ENCODE measurements at places on chromosomes 7 and 10.

GRCh38 chr7:148485618-148486017, 104.9 kb upstream of the C7orf33 start:
- H3K4me1 ChIP-seq, result no peaks in the 10 kb centered on the region
- no peak overlapping the region for H3K27ac ChIP-seq
- H3K36me3 ChIP-seq, result no peaks in the 10 kb centered on the region
- no peak overlapping the region for H3K4me3 ChIP-seq

DNA sequence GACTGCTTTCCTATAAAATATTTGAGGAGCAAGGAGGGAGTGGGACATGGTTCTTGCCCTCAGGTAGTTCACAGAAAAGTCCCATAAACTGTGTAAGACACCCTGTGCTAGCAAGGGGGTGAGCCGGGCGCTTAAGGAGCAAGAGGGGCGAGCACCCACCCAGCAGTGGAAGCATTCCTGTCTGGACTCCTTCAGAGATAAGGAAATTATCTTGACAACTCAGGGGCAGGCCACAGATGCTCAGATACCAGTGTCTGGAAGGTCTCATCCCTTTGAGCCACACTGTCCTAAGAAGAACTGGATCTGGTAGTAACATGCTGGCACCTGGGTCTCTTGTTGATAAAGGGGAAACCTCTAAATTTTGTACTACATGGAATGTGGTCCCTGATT, 54.1 kb downstream of the DAGLB start:
- H3K27ac ChIP-seq, result peak overlapping the region; percentile 3
- H3K4me3 ChIP-seq, result no peak overlapping the region
- no peaks in the 10 kb centered on the region for H3K27me3 ChIP-seq
- H3K4me1 ChIP-seq, result peaks cover 32% of the 10 kb centered on the region

DNA sequence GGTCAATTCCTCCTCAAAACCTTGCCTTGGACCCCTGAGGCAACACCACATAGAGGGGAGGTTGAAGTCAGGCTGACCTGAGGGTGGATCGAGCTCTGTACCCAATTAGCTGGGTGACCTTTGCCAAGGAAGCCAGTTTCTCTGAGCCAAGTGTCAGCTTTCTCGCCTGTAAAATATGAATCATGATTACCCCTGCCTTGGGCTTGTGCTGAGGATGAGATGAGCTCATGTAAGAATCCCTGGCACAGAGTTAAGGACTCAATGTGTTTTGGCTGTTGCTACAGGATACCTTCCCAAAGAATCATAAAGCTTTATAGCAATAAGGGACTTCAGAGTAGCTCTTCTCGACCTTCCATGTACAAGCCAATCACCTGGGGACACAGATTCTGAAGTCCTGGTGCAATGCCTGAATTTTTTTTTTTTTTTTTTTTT, 43.5 kb upstream of the CACUL1 start:
- H3K27me3 ChIP-seq, result peaks cover 13% of the 10 kb centered on the region
- DNase-seq, result no peak
- H3K4me1 ChIP-seq, result no peaks in the 10 kb centered on the region
- H3K27ac ChIP-seq, result no peak overlapping the region
- H3K4me3 ChIP-seq, result no peak overlapping the region
- H3K36me3 ChIP-seq, result no peaks in the 10 kb centered on the region

- H3K27ac ChIP-seq, result no peak overlapping the region
- no peak overlapping the region for H3K4me3 ChIP-seq
- no peaks in the 10 kb centered on the region for H3K27me3 ChIP-seq
- peaks cover 48% of the 10 kb centered on the region for H3K36me3 ChIP-seq
- no peak for DNase-seq
- H3K4me1 ChIP-seq, result peaks cover 23% of the 10 kb centered on the region
Observed at GRCh38 chr10:17237915-17238444, 9.9 kb downstream of the VIM start.

DNA sequence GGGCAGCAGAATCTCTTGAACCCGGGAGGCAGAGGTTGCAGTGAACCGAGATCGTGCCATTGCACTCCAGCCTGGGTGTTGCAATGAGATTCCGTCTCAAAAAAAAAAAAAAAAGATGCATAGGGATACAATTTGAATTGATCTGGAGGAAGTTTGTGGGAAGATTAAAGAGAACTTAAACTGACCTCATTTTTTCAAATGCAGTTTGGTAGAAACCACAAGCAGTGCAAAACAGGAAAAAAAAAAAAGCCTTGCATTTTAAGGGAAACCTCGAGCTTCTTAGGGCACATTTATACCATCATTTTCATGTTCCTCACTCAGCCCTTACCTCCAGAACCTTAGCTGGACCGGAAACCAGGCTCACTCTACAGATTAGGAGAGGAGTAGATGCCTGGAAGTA, 2.8 kb downstream of the KCTD7 start:
- no peaks in the 10 kb centered on the region for H3K27me3 ChIP-seq
- H3K27ac ChIP-seq, result peak overlapping the region; percentile 84
- H3K36me3 ChIP-seq, result peaks cover 38% of the 10 kb centered on the region
- H3K4me1 ChIP-seq, result peaks cover 43% of the 10 kb centered on the region

DNA sequence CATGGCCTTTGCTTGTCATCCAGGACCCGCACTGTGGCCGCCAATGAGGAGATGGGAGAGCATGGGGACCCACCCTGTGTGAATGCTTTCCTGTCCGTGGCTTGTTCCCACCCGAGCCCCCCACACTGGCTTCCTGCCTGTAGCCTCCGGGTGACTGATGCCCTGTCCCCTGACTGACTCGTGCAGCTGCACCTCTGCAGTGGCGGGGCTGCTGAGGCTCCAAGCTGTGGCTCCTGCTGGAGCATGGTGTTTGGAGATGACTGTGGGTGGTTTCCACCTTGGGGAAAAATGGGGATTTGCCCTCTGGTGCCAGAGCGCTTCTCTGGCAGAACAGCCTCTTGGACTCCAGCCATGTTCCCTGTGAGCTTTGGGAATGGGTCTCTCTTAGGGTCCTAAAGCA, 2.1 kb downstream of the CAMK1D start:
- H3K27me3 ChIP-seq, result peaks cover 57% of the 10 kb centered on the region
- H3K4me1 ChIP-seq, result peaks cover 17% of the 10 kb centered on the region
- H3K27ac ChIP-seq, result no peak overlapping the region
- no peak for DNase-seq

- no peaks in the 10 kb centered on the region for H3K27me3 ChIP-seq
- no peak overlapping the region for H3K27ac ChIP-seq
- no peak overlapping the region for H3K4me3 ChIP-seq
- no peaks in the 10 kb centered on the region for H3K36me3 ChIP-seq
Observed at GRCh38 chr10:52092390-52092789, 221.7 kb upstream of the DKK1 start.

DNA sequence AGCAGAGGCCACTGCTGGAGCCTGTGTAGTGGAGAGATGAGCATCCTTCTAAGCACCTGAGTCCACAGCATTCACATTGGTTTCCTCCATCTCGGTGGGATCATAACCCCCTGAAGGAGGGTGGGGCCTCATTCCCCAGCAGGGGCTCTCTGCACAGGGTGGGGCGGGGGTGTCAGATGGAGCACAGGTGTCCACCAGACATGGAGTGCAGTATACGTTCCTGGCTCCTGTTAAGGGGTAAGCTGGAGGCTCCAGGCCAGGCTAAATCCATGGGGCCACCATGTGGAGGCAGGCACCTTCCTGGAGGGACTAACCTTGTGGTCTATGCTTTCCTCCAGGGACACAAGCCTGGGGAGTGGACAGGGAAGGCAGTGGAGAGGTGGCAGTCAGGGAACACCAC, 252.6 kb downstream of the GRID1 start:
- no peak overlapping the region for H3K4me3 ChIP-seq
- no peak overlapping the region for H3K27ac ChIP-seq

- H3K36me3 ChIP-seq, result no peaks in the 10 kb centered on the region
- H3K27ac ChIP-seq, result no peak overlapping the region
- H3K4me1 ChIP-seq, result no peaks in the 10 kb centered on the region
- H3K27me3 ChIP-seq, result peaks cover 16% of the 10 kb centered on the region
- no peak overlapping the region for H3K4me3 ChIP-seq
Observed at GRCh38 chr7:71133232-71133622, 1.3 kb downstream of the GALNT17 start.

DNA sequence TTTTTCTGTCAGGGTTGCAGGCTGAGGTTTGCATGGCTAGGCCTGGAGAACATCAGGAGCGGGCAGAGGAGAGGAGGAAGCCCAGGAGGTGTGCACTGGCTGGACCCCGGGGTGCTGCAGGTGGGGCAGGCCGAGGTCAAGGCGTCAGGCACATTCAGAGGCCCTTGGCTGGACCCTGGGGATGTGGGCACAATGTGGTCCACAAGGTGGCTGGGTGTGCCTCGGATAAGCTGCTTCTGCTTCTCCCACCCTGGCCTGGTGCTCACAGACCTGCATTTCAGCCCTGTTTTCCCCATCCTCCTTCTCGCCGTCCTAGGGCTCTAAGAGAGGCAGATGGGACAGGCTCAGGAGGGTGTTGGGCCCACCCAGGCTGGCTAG, 108.2 kb downstream of the ADCY1 start:
- no peaks in the 10 kb centered on the region for H3K4me1 ChIP-seq
- H3K27me3 ChIP-seq, result no peaks in the 10 kb centered on the region
- H3K27ac ChIP-seq, result no peak overlapping the region
- DNase-seq, result no peak

DNA sequence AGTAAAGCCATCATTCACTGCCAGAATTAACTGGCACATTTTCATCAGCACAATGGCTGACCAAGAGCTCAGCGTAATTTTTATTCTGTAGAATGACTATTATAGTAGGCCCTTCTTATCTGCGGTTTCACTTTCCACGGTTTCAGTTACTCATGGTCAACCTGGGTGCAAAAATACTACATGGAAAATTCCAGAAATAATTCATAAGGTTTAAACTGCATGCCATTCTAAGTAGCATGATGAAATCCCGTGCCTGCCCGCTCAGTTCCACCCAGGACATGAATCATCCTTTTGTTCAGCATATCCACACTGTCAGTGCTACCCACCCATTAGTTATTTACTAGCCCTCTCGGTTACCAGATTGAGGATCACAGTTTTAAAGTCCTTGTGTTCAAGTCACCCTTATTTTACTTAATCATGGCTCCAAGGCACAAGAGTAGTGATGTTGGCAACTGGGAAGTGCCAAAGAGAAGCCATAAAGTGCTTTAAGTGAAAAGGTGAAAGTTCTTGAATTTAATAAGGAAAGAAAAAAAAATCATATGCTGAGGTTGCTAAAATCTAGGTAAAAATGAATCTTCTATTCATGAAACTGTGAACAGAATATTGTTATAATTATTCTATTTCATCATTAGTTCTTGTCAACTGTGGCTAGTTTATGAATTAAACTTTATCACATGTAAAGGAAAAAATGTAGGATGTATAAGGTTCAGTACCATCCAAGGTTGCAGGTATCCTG, 204.9 kb downstream of the DOCK4 start:
- no peaks in the 10 kb centered on the region for H3K4me1 ChIP-seq
- H3K4me3 ChIP-seq, result no peak overlapping the region
- H3K36me3 ChIP-seq, result no peaks in the 10 kb centered on the region

- no peak overlapping the region for H3K27ac ChIP-seq
- H3K4me1 ChIP-seq, result no peaks in the 10 kb centered on the region
- peaks cover 8% of the 10 kb centered on the region for H3K27me3 ChIP-seq
- no peaks in the 10 kb centered on the region for H3K36me3 ChIP-seq
- H3K4me3 ChIP-seq, result no peak overlapping the region
- no peak for DNase-seq
Observed at GRCh38 chr10:21181451-21181850, 284.3 kb upstream of the NEBL start.

DNA sequence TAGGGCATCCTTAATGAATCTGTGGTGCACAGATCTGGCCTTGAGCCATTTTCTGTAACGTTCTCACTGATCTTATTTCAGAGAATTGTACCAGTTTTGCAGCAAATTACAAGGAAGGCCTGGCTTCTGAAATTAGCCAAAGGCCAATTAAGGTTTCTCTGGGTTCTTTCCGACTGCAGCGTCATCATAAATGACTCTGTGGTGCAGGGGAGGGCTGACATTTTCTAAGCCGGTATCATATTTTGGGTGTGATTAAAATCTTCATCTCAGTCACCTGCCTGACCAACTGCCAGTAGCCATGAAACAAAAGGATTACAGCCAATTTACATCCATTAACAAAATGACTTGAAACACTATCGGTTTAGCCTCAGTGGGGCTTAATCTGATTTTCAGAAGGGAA, 363.7 kb downstream of the ADRA2A start:
- no peak for DNase-seq
- H3K4me1 ChIP-seq, result no peaks in the 10 kb centered on the region

GRCh38 chr7:127107601-127108007, 145.1 kb downstream of the GRM8 start:
- no peaks in the 10 kb centered on the region for H3K36me3 ChIP-seq

DNA sequence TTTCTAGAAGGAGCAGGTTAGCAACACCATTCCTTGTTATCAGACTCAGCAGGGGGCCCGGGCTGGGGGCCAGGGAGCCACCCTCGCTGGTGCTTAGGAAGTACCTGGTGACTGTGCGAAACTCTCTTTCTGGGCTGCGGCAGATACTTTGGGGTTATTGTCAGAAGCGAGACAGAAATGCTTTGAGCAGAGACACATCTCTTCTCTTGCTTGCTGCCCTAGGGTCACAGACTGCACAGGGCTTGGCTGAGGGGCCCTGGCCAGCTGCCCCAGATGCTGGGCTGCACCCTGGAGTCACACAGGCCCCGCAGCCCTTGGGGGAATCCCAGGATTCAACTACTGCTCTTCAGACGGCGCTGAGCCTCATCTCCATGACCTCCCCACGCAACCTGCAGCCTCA, 91.9 kb downstream of the WDFY4 start:
- no peaks in the 10 kb centered on the region for H3K36me3 ChIP-seq
- no peak overlapping the region for H3K27ac ChIP-seq
- no peak for DNase-seq
- no peaks in the 10 kb centered on the region for H3K4me1 ChIP-seq
- H3K27me3 ChIP-seq, result no peaks in the 10 kb centered on the region

DNA sequence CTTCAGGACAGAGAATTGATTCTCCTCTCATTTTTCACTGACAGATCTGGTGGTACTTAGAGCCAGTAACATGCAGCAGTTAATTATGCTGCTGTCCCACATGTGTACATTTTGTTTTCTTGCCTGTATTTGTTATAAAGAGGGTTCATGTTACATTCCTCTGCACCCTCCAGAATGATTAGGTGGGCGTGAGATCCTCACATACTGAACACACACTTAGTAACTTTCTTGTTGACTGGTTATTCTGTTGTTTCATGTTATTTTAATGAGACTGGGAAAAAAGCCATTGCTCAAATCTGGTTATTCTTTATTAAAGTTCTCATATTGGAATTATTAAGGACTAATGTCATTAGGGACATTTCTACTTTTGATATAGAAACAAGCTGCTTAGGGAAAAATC, 409.1 kb downstream of the SDK1 start:
- H3K4me3 ChIP-seq, result no peak overlapping the region
- H3K4me1 ChIP-seq, result no peaks in the 10 kb centered on the region
- H3K36me3 ChIP-seq, result no peaks in the 10 kb centered on the region
- no peak overlapping the region for H3K27ac ChIP-seq
- no peak for DNase-seq

- peaks cover 6% of the 10 kb centered on the region for H3K36me3 ChIP-seq
- H3K4me1 ChIP-seq, result peaks cover 19% of the 10 kb centered on the region
- H3K27me3 ChIP-seq, result peaks cover 12% of the 10 kb centered on the region
- DNase-seq, result peak; percentile 76
Observed at GRCh38 chr10:58334817-58335305, at the start of gene UBE2D1. TSS of gene UBE2D1 (plus strand) at chr10:58335006. CDS start at chr10:58335202, 196 bp downstream.

GRCh38 chr7:41918597-41918996, 215.7 kb upstream of the INHBA start:
- H3K27ac ChIP-seq, result no peak overlapping the region
- H3K36me3 ChIP-seq, result no peaks in the 10 kb centered on the region
- H3K4me1 ChIP-seq, result no peaks in the 10 kb centered on the region
- peaks cover 27% of the 10 kb centered on the region for H3K27me3 ChIP-seq
- no peak overlapping the region for H3K4me3 ChIP-seq
